Hippocampal formation (tissue), 2 donors: ENCODE measurements at places on chromosomes 1 and 21.

DNA sequence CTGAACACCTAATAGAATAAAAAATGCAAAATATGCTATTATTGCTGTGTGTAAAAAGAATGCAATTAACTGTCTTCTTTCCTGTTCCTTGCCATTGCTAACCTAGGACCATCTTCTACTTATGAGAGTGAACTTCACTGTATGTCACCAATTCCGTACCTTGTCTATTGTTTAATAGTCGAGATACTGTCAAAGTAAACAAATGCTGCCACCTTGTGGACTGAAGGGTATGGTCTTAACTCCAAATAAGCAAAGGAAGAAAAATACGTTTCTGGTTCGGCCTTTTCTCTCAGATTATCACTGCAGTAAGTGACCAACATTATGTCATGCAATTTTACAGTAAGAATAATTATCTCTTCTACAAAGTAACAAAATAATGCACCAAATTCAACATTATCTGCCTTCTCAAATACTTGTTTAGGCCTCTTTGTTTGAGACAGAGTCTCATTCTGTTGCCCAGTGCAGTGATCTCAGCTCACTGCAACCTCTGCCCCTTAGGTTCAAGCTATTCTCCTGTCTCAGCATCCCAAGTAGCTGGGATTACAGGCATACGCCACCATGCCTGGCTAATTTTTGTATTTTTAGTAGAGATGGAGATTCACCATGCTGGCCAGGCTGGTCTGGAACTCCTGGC is 133.4 kb downstream of the COP1 start:
- DNase-seq = peak; percentile 73

DNA sequence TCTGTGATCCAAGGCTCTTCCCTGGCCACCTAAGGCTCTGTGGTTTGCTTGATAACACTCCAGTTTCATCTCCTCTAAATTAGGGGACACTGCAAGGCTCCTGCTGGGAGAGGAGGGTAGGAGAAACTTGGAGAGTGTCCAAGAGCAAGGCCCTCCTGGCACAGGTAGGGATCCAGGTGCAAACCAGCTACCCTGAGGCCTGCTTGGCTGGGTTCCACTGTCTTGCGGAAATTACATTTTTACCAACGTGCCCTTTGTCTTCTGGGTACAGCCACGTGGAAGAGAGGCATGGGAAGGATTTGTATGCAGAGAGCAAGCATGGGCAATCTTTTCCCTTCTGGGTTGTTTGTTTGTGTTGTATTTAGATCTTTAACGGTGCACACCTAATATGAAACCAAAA is 132.5 kb downstream of the PRDM2 start:
- DNase-seq = no peak

GRCh38 chr1:65068202-65069010 is 79.6 kb upstream of the AK4 start:
- no peak for DNase-seq

- DNase-seq = no peak
These were observed 184.5 kb downstream of the DHRS3 start for GRCh38 chr1:12433323-12434053.

DNA sequence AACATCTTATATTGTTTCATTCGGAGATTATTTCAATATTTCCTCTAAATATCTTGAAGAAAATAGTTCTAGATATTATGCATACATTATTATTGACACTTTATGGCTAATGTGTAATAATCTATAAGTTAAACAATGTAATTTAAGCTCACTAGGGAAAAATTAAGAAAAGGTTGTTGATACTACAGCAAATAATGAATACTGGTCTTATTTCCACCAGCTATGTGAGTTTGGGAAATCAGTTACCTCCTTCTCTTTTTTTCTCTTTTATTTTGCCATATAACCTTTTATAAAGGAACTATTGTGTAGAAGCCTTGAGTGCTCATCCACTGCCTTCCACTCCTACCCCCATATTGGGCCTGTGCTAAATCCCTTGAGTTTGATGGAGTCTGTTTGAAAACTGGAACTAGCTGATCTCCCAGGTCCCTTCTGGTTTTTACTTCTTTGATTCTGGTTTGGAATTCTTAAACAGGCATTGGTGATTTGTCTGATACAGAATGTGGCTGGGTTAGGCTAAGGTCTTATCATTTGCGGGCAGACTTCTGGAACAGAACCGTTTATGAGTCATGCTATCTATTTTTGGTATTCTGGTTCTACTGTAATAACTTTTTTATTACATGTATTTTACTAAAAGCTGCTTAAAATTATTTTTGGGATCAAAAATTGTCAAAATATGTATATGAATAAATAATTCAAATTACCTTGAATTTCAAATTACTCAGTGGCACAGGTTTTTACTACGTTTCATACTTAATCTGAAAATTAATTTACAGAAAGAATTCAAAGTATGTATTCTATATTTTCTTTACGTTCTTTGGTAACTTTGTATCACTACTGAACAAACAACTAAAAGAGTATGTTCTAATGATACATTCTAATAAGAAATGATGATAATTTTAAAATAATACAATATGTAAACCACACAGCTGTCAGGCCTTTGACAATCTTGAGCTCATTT is 5.0 kb upstream of the CDC14A start:
- no peak for DNase-seq

GRCh38 chr1:1178794-1179331 is 5.2 kb downstream of the TTLL10 start:
- no peak for DNase-seq

- no peak for DNase-seq
These were observed 153.4 kb downstream of the SIPA1L2 start for GRCh38 chr1:232476538-232476950.

GRCh38 chr1:16378443-16378842 is 11.4 kb downstream of the SZRD1 start:
- DNase-seq = no peak

DNA sequence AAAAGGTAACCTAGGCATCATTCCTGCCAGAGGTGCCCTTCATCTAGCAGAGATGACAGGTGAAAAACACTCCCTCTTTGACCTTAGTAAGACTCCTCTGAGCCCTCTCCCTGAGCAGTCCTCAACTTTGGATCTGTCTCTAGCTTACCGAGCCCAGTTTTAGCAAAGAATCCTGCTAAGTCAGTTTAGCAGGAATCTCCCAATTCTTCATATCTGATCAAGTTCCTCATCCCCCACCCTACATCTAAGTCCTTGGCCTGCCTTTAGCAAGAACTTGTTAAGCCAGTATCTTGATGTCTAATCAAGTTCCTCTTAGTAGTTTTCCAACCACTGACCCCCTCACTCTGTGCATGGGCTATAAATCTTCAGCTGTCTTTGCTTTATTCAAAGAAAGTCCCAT is 235.6 kb downstream of the OMA1 start:
- no peak for DNase-seq
